ENCODE measurements at places on chromosomes 7 and 10.

- no peak for DNase-seq
These were observed 436.0 kb upstream of the ADARB2 start for GRCh38 chr10:2173327-2173726.

- DNase-seq: no peak
These were observed 70.8 kb downstream of the FRMD4A start for GRCh38 chr10:14259696-14260566.

- DNase-seq: peak; percentile 32
These were observed 28.0 kb upstream of the IKZF1 start for GRCh38 chr7:50276483-50276882.

DNA sequence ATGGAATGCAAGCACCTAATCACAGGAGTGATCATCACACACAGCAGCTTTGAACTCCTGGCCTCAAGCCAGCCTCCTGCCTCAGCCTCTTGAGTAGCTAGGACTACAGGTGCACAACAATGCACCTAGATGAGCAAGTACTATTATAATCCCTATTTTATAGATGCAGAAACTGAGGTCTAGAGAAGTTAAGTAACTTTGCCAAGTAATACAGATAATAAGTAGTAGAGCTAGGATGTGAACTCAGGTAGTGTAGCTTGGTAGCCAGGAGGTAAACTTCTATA, 33.7 kb downstream of the DNAJC12 start:
- DNase-seq: no peak

DNA sequence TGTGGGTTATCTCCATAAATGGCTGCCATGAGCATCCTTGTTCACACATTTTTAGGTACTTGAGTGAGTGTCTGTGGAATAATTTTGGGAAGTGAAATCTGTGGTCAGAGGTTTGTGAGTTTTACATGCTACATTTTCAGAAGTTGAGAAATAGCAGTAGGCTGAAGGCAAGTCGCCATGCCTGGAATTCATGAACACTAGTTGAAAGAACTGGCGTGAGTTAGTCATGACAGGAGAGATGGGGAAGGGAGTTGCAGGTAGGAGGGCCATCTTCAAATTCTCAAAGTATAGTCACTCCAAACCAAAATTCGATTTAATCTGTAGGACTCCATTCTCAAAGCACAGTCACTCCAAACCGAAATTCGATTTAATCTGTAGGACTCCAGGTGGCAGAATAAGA, 89.6 kb downstream of the EGFR start:
- DNase-seq: no peak

DNA sequence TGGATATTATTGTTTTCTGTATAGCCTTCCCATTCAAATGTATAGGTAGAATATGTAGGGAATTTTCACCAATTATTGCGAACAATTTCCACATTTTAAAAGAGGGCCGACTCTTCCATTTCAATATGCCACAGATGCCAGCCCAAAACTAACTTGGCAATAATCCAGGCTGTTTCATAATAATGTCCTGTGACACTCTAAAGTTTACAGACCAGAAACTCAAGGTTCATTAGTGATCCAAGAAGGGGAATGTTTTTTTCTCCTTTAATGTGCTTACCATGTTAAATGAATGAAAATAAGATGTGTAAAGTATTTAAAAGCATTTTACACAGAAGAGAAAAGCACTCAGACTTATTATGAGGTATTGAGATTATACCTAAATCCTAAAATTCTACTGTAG, 63.0 kb upstream of the FAM3C start:
- no peak for DNase-seq

DNA sequence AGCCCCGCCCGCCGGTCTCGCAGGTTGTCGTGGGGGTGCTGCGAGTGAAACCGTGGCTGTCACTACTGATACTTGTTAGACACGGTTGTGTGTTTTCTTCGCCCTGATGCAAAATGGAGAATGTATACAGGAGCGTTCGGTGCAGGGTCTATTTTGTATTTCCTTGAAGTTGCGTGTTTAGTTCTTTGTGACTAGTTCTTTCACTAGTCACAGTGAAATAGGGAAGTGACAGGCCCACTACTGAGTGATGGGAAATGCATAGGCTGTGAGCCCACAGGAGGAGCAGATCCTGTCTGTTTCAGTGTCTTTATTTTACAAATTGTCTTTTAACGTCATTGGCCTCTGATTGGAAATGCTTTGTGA, 675 bp downstream of the ABRAXAS2 start:
- no peak for DNase-seq

DNA sequence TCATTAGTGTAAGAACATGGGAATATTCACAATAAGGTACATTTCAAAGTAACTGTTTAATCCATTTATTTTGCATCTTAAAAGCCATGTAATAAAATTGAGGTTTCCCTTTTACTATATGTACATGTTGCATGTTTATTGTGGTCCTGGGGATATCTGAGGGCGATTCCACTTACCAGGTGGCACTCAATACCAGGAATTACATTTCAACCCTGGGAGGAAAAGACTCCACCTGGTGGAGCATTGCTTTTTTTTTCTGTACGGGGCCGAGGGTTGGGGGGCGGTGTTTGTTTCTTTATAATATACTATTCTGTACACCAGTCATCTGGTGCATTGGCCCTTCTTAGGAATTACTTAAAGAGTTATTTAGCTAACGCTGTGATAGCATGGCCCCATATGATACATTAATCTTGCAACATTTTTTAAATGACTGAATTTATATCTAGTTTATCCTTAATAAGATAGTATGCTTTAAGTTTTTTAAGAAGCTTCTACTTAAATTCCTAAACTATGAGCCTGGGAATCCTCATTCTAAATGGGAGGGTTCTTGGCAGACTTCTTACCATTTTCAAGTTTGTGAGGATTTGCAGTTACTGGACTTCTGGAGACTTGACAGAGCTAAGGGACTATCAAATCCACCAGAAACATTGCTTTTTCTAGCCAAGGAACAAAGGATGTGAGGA, 7.2 kb upstream of the HGF start:
- DNase-seq: peak; percentile 23

DNA sequence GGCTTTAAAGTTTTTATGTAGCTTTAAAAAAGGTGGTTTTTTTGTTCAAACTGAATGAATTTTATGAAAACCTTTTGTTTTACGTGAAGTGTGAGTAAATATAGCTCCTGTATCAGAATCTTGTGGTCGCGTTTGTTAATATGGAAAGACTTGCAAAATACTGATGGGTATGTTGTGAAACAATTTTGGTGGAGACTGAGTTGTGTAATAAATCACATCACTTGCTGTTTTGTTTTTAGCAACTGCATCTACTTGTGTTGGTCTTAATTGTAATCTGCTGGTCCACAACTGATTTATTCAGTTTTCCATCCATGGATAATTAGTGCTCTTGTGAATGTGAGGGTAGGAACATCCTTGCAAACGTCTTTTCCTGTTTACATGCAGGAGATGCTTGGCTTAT, 10.5 kb downstream of the PLXDC2 start:
- DNase-seq: no peak

DNA sequence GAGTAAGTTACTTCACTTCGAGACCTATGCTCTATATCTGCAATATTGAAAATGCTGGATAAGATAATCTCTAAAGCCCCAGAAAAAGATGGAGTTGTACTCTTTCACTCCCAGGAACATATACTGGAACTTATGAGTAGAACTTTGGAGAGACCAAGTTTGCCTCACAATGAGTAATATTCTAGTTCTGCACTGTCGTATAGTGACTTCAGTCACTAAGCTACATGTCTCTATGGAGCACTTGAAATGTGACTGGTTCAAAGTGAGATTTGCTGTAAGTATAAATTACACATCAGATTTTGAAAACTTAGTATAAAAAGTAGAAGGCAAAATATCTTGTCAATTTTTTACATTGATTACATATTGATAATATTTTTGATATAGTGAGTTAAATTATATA, 116.4 kb downstream of the PTEN start:
- DNase-seq: no peak

DNA sequence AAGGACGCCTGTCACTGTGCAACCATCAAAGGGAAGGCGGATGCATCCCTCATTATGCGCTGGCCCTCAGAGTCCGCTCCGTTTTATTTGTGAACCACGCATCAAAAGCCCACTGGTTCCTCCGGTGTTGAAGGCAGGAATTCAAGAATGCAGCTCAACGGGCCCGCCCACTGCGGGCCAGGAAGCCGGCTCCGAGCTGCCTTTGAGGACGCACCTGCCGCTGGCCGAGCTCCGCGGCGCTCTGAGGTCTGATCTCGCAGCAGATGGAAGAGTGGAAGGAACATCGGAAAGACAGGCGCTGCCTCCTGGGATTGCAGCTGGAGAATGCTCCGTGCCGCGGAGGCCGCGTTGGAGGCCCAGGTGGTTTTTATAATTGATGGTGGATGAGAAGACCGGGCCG, 56.9 kb upstream of the ADGRA1 start:
- DNase-seq: peak; percentile 2

GRCh38 chr10:107091126-107091525, 73.4 kb downstream of the SORCS1 start:
- no peak for DNase-seq
